Suppressor macrophage treated with lipopolysaccharide for 4 hours (primary cell): ENCODE measurements at places on chromosomes 16 and 17.

- DNase-seq: no peak
These were observed 1.5 kb downstream of the MRC2 start for GRCh38 chr17:62628831-62629555.

- no peak for DNase-seq
These were observed 1.3 kb downstream of the RASL10B start for GRCh38 chr17:35732806-35733136.

- peak; percentile 58 for DNase-seq
These were observed 177.9 kb downstream of the SEC14L1 start for GRCh38 chr17:77318491-77319210.

DNA sequence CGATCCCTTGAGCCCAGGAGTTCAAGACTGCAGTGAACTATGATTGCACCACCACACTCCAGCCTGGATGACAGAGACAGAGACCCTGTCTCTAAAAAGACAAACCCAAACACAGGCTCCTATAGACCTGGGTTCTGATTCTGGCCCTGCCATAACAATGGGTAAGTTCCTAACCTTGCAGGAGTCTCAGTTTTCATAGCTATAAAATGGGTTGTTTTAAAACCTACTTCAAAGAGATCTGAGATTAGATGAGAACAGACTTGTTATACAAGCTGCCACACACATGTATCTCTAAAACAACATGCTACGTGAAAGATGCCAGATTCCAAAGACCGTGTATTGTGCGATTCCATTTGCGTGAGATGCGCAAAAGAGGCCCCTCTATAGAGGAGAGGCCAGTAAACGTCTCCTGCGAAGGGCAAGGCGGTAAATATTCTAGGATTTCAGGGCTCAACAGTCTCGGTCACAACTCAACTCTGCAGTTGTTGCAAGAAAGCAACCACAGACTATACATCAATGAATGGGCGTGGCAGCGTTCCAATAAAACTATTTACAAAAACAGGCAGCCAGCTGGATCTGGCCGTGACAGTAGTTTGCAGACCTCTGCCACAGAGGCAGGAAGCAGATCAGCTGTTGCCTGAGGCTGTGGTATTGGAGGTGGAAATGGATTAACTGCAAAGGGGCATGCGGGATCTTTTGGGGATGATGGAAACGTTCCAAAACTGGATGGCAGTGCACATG is 5.9 kb downstream of the CORO7 start:
- DNase-seq: no peak

- DNase-seq: no peak
These were observed 6.9 kb downstream of the CHST6 start for GRCh38 chr16:75488322-75488721.

- no peak for DNase-seq
These were observed 3.0 kb downstream of the SECTM1 start for GRCh38 chr17:82330322-82331239.

DNA sequence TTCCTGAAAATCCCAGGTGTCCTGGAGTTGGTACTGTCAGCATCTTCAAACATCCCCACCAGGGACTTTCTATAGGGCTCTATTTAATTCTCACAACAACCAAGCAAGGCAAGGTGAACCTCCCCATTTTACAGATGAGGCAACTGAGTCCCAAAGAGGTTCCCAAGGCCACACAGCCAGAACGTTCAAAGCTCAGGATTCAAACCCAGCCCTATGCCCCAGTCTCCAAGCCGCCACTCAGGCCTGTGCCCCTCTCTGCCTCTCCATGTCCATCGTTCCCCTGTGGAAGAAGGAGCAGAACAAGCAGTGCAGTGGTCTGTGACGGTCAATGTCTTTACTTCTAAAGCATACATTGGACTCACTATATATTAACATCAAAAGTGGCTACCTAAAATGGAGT is 6.1 kb downstream of the ZNF319 start:
- DNase-seq: no peak

- peak; percentile 35 for DNase-seq
These were observed 20.6 kb upstream of the SLC35G3 start for GRCh38 chr17:35214631-35215273.

- DNase-seq: no peak
These were observed at the start of gene MYH3 for GRCh38 chr17:10657148-10657547. TSS of gene MYH3 (minus strand) at chr17:10657309. CDS start at chr17:10655064, 2,245 bp downstream.
